Umbilical cord (tissue), 2 donors: ENCODE measurements at places on chromosomes 3 and 15.
A peak's percentile ranks its signal among the peaks of the same experiment; 100 is the strongest.

DNA sequence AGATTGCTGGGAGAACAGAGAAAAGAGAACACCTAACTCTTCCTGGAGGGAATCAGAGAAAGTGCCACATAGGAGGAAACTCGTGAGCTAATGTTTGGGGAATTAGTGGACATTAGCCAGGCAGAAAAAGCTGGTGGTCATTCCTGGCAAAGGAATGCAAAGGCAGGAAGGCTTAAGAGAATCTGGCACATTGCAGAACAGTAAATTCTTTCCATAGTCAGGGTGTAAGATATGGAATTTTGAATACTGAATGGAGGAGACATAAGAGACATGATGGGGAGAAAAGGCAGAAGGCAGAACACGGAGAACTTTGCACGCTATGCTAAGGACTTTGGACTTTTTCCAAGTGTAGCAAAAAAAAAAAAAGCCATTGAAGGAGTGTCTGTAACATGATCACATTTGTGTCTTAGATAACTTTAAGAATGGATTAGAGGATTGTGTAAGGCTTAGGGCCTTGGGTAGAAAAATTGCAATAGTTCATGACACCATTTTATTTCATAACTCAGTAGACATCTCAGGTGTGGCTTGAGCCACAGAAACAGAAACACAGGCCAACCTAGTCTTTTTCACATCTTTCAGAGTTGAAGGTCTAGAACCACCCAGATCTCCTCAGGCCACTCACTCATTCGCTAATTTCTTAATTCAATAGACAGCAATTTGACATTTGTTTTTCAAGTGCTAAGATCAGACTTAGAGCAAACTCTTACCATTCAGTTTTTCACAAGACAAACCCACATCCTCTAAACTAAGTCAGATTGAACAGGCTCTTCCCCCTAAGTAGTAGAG, 31.2 kb upstream of the CCDC80 start:
- peak; percentile 53 for DNase-seq

- DNase-seq = no peak
Measured at GRCh38 chr3:8768364-8769087, 887 bp downstream of the OXTR start.

GRCh38 chr3:43217206-43217605, 69.1 kb upstream of the SNRK start:
- no peak for DNase-seq

DNA sequence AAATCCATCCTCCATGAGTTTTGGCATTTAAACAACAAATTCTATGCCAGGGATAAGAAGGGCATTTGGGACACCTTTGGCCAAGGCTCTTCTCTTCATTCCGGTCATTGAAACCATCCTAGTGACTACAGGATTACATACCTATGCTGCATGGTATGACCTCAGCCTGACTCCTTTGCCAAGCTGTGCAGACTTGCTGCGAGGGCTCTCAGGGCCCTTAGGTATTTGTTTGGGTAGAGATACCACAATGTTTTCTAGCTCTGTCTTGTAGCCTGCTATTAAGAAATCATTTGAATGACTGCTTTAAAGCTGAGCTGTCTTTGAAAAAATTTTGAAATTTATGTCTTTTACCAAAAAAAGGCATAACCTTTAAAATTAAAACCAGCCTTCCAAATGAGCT, 749.8 kb upstream of the SGO1 start:
- DNase-seq = no peak

DNA sequence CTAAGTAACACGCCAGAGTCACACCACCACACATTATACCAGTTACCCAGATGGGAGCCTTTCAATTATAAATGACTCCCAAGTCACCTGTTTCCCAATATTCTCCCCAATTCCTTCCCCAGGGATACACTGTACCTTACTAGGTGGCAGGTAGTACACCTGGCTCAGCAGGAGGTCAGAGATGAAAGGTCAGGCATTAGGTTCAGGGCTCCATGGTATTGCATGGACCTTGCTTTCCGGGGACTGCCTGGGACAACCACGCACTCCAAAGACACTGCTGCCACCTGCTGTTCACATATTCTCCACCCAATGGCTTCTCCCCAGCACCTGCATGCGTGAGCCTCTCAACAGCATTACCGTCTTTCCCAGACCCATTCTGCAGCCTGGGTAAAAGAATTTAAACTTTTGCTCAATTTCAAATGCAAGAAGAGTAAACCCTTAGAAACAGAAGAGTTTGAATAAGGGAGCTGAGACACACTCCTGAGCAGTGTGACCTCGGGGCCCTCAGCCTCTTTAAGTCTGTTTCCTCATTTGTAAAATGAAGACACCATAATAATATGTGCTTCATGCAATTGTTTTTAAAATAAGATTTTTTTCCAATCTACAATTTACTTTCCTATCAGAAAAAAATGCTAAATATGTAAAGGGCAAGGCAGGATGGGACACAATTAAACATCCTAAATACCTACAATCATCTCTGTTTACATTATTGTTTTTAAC, 28.0 kb upstream of the LACTB start:
- DNase-seq = peak; percentile 81
